ENCODE measurements at places on chromosomes 3 and 15.

DNA sequence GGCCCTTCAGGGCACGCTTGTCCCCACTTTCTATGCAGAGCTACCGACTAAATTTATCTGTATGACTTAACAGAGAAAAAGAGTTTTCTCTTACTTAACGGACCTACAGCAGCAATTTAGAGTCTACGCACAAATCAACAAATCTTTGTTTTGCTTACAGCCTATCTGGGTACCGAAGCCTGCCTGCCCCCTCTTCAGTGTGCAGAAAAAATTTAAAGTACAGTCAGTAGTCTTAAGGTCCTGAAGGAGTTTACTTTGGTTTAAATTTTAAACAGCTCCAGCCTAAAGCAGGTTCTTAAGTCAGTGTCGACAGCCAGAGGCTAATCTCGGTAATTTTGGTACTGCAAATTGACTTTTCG, 570 bp downstream of the SACM1L start:
- no peak for DNase-seq

DNA sequence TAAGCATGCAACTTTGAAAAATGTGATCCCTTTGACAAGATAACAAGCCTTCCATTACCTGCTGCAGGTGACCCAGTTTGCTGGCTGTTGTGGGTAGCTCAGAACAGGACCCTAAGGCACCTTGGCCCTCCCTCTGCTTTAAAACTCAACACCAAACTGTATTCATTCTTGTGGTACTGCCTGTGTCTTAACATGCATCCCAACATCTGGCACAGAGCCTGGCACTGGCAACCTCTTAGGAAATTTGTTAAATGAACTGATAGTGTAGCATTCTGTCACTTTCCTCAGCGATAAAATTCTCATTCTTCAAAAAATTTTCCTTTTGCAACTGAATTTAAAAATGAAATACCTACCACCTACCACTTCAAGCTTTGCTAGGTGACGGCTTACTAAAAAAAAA, 287.3 kb upstream of the ADAMTS9 start:
- DNase-seq: no peak

GRCh38 chr3:141659821-141660613, 78.1 kb upstream of the RNF7 start:
- peak; percentile 10 for DNase-seq

DNA sequence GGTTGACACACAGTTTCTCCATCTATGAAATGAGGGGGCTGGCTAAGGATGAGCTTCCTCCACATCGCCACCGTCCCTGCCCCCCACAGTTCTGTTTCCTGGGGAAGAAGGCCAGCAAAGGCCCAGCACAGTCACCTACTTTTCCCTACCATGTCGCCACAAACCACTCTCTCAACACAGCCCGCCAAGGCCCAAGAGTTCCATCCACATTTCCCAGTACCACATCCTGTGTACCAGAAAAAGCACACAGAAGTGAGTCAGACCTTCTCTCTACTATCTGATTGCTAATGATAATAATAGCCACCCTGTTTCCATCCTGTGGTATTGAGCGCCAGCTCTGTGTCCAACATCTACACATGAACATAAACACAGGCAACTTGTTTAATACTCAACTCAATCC, 30.3 kb upstream of the C15orf39 start:
- DNase-seq: peak; percentile 29

- DNase-seq: no peak
Observed at GRCh38 chr3:66993082-66993481, 5.0 kb upstream of the KBTBD8 start.

DNA sequence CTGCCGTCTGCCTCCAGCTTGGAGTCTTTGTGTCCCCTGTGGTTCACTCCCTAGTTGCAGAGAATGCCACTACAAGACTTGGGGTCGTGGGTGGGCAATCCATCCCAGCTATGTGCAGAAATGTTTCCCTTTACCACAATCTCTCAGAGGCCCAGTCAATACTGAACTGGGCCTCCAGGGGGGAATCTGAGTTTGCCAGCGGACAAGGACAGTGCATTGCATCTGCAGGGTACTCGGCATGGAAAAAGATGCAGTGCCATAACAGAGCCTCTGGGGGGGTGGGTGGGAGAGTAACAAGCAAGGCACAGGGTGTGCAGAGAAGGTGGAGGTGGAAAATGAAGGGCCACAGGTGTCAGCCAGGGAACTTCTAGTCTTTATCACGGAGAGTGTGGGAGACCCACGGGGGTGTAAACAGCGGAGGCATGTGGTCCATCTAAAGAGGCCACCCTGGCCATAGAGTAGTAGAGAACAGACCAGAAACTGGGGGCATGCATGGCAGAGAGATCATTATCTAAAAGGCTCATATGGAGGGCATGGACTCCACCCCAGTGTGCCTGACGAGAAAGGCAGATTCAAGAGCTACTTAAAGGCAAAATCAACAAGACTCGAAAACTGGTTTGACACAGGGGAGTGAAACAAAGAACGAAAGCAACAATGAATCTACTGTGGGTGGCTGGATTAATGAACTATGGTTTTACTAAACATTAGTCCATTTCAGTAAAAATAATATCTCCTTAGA, 182.4 kb downstream of the ANXA2 start:
- DNase-seq: no peak

GRCh38 chr15:75955720-75956119, 52.0 kb downstream of the FBXO22 start:
- no peak for DNase-seq

DNA sequence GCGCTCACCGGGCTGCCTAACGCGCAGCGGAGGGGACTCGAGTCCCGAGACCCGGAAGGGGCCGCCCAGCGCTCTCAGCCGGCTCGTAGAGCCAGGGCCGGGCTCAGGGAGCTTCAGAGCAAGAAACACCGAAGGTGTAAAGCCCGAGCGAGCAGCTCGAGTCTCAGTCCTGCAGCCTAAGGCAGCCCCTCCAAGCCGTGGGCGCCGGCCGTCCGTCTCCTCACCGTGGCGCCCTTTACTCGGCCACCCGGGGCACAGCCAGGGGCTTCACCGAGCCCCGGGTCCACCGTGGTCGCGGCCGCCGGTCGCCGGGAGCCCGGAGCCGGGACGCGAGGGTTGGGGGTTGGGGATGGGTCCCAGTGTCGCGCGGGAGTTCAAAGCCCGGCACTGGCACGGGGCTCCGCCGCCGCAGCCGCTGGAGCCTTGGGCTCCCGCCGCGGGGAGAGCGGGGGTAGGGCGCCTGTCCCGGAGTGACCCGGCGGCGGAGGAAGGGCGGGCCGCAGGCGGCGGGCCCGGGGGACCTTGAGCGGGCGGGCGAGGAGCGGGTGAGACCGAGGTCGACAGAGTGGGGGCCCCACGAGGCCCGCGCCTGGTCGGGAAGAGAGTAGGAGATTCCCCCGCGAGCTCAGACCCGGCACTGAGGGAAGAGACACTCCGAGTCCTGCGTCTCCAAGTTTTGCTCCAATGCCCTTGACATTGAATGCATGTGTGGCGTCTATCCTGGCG, 26.9 kb upstream of the THRB start:
- peak; percentile 8 for DNase-seq

DNA sequence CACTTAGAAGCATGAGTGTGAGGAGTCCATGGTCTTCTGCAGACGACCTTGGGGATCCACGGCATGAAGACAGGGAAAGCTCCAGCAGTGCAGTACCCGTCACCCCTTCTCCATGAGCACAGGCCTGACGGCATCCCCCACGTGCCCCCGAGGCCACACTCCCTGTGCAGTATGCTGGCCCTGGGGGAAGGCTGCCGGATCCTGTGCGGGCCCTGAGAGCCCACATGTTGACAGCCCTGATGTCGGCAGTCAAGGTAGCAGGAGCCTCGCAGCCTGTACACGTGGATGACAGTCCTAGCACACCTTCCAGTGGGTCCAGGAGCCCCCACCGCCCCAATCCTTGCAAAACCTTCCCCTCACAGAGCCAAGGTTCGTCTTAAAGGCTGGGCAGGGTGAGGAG, 195.3 kb downstream of the ATP10A start:
- no peak for DNase-seq

DNA sequence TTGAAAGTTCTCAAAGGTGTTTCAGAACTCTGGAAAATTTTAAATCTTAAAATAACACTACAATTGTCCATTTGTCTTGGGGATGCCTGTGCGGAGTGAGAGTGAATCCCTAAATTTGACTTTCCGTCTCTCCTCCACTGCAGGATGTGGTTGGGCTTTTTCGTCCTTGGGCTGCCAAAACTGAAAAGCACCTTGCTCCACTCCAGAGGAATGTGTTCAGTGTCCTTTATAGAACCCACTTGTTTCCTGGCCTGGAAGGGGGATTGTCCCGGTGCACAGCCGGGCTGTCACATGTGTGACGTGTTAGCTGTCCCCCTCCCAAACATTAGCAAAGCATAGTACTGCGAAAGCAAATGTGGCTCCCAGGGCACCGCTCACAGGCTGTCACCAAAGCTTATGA, 69.6 kb upstream of the ATP10A start:
- DNase-seq: no peak

DNA sequence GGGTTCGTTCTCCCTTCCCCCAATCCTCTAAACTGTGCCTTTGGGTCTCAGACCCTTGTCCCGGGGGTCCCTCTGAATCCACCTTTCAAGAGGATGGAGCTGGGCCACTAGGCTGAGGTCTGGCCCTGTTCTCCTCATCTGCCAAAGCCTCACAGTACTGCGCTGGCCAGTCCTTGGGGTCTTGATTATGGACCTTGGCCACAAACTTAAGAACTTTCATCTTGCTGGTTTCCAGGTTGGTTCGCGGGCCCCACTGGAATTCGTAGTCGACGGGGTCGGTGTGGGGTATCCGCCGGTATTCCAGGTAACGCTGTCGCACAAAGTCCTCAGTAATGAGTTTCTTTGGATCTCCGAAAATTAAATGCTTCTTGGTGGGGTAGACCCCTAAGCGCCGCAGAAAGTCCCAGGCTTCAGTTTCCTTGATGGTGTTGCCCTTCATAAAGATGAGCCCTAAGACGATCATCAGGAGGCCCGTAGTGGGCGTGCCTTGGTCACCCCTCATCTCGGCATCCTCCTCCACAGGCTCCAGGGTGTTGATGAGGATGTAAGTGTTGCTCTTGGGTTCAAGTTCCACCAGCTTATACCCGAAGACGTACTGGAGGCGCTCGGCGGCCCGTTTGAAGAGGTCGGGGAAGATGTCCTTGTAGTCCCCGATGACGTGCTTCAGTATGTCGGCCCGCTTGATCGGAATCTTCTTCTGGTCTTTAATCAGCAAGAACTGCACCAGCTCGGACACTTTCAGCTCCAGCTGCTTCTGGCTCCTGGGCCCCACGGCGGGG, 727 bp downstream of the NSMCE3 start:
- DNase-seq: peak; percentile 56

- no peak for DNase-seq
Observed at GRCh38 chr3:157718800-157719199, 215.6 kb upstream of the VEPH1 start.

- no peak for DNase-seq
Observed at GRCh38 chr15:74525945-74526344, 15.1 kb upstream of the ARID3B start.

DNA sequence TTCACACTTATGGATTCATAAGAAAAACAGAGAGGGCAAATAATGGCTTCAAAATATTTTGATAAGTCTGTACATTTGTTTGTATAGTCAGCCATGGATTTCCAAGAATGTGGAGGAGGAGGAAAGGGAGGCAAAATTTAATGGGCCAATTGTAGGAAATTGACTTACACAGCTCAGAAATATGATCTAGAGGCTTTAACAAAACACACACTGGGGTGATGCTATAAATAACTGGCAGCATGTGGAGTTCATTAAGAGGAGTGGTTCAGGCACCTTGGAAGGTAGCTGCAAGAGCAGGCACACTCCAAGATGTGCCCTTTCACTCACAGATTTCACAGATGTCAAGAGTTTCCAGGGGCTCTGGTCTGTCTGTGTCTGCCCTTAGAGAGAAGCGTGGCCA, 193.4 kb upstream of the RASGRP1 start:
- DNase-seq: no peak

DNA sequence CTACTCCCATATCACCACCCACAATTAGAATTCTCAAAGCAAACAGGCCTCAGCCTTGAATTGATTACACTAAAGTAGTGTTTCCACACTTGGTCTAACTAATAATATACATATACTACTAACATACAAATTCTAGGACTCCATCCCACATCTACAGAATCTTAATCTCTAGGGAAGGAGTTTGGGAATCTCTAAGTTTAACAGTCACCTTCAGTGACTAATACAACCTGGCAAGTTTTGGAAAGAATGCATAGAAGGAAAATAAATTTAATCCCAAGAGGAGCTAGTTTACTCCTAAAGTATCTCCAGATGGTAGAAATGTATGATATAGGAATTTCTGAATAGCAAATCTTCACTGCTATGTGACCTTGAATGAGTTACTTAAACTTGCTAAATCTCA, 9.1 kb downstream of the CLPX start:
- no peak for DNase-seq

DNA sequence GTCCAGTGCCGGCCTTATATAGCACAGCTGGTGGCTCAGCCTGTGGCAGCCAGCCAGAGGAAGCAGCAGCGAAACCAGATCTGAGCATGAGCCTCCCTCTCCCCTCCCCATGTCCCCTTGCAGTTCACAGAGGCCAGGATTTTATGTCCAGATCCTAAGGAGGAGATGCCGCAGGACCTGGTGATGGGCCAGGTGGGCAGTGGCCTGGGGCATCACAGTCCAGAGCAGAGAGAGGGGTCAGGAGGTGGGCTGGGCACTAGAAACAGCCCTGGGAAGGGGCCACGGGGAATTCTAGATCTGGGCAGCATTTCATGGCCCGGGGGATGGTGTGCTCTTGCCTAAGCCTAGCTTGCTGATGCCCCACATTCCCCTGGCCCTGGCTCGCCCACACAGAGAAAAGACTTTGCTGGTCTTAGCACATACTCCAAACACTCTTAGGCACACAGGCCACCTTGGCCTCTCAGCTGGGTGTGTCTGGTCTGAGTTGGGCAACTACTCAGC, 259 bp upstream of the CILP start:
- no peak for DNase-seq

- no peak for DNase-seq
Observed at GRCh38 chr3:129506231-129506742, 22.2 kb upstream of the RHO start.

GRCh38 chr3:8519156-8519555, 17.5 kb downstream of the LMCD1 start:
- DNase-seq: no peak

- no peak for DNase-seq
Observed at GRCh38 chr3:136778865-136779264, 26.7 kb upstream of the STAG1 start.

DNA sequence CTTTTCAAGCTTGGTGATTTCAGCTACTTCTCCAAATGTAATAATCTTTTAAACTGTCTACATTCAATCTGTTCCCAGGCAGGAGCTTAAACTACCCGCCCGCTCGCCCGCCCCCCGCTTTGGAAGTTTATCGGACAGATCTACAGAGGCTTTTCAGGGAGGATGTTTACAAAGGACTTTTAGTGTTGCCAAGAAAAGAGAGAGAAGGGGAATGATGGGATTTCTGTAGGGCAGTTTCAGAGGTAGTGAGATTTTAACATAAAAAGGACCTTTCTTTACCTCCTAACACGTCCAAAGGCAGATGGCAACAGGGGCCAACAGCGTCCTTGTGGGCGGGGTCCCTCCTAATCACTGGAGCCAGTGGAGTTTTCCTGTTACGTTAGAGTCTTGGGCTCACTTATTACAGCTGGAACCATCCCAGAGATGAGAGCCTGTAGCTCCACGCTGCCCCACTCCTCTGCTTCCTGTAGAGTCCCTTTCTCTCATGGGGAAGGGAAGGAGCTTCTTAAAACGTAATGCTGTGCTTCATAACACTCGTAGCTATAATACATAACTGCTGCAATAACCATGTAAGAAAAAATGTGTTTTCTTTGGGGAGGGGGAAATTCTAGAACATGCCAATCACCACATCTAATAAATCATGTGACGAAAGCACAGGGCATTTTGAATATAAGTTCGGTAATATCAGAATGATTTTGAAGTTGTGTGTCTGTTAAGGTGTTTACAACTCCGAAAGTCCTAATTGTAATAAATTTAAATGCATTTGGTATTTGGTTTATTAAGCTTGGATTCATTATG, 30.9 kb downstream of the HES1 start:
- DNase-seq: no peak
